Amniotic stem cell (primary cell): ENCODE measurements at places on chromosomes 5 and 9.

DNA sequence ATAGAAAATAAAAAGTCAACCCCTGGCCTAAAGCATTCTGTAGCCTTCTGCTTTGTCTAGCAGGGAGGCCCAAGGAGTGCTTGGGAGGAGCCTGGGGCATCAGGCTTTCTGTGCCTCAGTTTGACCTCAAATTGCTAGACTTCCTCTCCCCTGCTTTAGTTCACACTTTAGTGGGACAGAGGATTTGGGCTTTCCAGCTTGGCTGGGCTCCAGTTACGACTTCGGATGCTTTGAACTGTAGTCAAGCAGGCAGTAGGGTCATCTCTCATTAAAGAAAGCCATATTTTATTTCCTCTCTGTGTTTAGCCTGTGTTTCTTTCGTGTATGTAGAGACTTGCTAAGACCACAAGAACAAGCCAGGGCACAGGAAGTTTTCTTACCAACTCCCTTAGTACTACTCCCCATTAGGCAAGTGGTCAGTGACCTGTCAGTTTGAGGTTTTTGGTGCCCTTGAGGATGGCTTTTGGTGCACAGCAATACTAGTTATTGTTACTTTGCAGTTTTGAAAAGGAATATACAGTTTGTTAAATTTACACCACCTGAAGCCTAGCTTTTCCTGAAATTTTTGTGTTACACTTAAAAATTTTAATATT, 334.7 kb downstream of the NDUFS4 start:
- DNase-seq, result no peak

DNA sequence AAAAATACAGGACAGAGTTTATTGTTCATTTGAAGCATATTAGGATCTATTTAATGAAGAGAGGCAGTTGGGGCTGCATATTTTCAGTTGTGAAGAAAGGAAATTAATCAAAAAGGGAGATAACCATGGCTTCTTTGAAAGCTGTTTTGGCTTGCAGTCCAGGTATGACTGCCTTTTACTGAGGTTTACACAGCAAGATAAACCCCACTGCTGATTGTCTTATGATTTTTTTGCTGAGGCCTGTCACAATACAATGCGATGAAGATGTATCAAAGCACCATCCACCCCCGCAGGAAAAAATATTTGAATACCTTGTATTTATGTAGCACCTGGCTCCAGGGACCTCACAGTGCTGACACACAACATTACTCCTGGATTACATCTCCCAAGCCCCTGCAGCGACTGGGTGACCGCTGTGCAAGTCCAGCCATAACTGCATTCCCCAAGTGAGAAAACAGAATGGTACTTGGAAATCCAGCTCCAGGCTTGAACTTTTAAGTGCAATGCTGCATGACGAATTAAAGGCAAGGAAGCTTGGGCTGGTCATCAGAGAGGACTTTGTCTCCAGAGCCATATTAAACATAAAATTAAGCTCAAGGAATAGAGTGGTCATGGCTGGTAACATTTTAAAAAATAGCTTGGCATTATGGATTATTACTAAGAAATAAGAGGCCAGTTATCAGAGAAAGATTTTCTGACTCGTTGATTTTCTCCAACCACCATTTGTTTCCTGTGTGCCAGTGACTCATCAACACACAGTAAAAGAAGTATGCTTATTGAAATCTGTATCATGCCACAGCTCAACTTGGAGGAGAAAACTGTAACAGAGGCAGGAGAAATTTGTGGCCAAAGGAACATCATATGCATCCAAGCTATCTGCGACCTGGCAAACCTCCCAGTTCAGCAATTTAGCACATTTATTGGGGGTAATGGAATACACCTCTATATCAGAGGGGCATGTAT, 374.2 kb downstream of the MAN2A1 start:
- DNase-seq, result no peak

GRCh38 chr9:129703667-129704355, 38.4 kb downstream of the PRRX2 start:
- peak; percentile 67 for DNase-seq

DNA sequence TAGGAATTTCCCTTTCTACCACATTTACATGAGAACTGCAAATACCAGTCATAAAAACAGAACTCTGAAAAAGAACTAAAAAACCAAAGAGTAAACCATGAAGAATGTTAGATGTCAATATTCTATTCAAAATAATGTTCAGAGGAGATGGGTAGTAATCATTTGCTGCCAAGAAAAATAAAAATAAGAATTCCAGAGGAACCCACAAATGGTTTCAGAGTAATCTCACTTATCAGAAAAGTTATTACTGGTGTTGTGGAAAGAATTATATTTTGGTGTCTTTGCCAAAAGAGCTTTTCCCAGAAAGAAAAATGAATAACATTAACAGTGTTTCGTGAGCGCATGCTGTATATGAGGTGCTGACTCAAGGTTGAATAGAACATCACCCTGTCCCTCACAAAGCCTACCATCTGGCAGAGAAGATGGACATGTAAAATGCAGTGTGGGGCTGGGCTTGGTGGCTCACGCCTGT, 35.6 kb downstream of the GPR21 start:
- DNase-seq, result peak; percentile 87

DNA sequence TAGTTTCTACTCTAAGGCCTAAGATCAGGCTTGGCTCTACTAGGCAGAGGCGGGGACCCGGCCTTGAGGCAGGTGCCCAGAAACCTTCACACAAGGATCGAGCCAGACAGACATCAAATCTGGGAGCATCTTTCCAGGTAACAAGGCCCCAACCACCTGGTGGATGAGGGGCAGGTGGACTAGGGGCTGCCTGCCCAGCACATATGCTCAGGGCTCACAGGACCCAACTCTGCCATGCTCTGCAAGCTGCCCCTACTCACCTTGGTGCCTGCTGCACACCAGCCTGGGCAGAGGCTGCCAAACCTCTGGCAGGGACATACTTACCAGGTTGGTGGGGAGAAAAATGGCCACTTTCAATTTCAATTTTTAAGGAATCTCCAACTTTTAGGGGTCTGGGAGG, 2.2 kb upstream of the ZNF618 start:
- no peak for DNase-seq

GRCh38 chr9:98902516-98902915, 41.2 kb upstream of the COL15A1 start:
- no peak for DNase-seq

DNA sequence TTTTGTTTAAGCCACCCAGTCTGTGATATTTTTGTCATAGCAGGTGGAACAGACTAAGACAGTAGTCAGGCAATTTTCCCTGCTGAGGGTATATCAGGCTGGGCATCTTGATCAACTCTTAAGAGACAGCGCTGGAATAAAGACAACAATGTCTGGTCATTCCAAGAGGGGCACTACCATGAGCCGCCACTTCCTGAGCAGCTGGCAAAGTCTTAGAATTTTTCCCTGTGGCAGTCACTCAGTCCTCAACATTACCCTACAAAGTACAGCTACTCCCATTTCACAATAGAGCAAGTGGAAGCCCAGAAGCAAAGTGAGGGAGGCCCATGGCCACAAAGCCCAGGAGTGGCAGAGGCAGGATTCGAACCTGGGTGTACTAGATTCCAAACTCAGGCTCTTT, 74.8 kb downstream of the SH3PXD2B start:
- DNase-seq, result no peak
